ENCODE measurements at places on chromosomes 1 and 21.

DNA sequence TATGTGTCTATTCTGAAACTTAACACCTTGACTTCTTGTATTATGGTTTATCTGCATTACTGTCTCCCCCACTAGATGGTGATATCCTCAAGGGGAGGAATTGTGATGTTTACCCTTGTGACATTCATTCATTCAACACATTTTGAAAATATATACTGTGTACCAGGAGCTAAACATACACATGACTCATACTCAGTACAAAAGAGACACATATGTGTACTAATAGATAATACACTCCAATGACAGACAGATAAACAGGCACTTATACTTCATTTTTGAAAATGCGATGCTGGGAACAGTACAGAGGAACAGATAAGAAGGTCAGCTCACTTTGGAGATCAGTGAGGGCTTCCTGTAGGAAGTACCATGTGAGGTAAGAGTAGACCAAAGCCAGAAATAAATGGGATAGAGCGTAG is 8.9 kb upstream of the RAB3GAP2 start:
- DNase-seq, result no peak

GRCh38 chr1:195886000-195886399 is 722.2 kb downstream of the KCNT2 start:
- no peak for DNase-seq

GRCh38 chr1:24190983-24191461 is 3.9 kb upstream of the IFNLR1 start:
- no peak for DNase-seq

GRCh38 chr1:21673277-21673780 is 4.2 kb upstream of the RAP1GAP start:
- no peak for DNase-seq

All from T-helper 2 cell treated with Interferon-gamma antibody and Interleukin-4, amounts not matched to agents 5 μg/mL and 100 μg/mL, for 36 hours (primary cell).